ENCODE measurements at places on chromosomes 2 and 18. TPM values are rescaled to one million over a fixed set of nuclear protein-coding genes. Genes with fewer than 3 reads are reported as not detected.

The LTBP1 gene
- total RNA-seq: 79.2 TPM

The SERPINB12 gene
- total RNA-seq: 0.29 TPM

The FOXI3 gene
- not detected for total RNA-seq

The TLX2 gene
- 0.46 TPM for total RNA-seq

The PLGLB1 gene
- 0.96 TPM for total RNA-seq

The TTC27 gene
- total RNA-seq: 21.5 TPM

The PSMG2 gene
- total RNA-seq: 92.8 TPM

The BOK gene
- 67.3 TPM for total RNA-seq

The MARCHF7 gene
- 98.2 TPM for total RNA-seq

The AGXT gene
- total RNA-seq: not detected

The DCDC2C gene
- total RNA-seq: not detected

The TOGARAM2 gene
- 0.75 TPM for total RNA-seq
